Bone marrow (tissue), 2 donors: ENCODE measurements at places on chromosomes 6 and 20.
A peak's percentile ranks its signal among the peaks of the same experiment; 100 is the strongest.

- peak; percentile 24 for DNase-seq
Measured at GRCh38 chr6:142913511-142914047, 31.4 kb downstream of the HIVEP2 start.

DNA sequence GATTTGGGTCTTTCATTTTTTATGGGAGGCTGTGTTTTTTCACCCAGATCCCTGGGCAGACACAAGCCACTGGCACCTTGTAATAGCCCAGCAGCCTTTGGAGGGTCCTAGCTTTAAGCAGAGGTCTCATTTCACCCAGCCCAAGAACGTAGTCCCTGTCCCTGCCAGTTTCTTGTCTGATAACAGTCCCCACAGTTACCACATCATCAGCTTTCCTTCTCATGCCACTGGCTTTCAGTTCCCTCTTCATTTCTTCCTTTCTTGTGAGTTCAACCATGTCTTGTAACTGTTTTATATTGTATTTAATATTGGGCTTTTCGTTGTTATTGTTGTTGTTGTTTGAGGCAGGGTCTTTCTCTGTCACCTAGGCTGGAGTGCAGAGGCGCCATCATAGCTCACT is 10.6 kb downstream of the PNPLA1 start:
- DNase-seq = no peak

GRCh38 chr20:11035211-11035610 is 361.4 kb upstream of the JAG1 start:
- no peak for DNase-seq

DNA sequence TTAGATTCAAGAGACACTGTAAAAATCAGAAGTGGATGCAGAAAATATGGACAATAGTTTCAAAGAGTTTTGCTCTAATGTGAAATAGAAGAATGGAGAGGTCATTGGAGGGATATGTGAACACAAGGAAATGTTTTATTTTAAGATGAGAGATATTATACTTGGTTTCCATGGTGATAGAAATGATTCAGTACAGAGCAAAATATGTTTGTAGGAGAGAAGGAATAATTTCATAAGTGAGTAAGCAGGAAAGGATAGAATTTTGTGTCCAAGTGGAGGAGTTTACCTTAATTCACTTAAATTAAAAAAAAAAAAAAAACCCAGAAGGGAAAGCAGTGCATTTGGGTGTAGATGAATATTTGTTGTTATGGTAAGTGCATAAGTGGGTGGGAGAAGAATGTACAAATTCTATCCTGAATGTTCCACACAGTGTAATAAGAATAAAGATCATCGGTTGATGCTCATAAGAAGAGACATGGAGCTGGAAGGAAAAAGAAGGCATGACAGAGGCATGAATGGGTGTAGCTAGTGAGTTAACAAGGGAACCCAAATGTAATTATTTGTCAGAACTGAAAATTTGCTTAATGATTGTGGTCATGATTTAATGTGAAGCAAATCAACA is 688.9 kb upstream of the GJE1 start:
- DNase-seq = no peak

- DNase-seq = no peak
Measured at GRCh38 chr6:144635051-144635450, 349.9 kb downstream of the UTRN start.

- no peak for DNase-seq
Measured at GRCh38 chr20:18577942-18578341, 9.9 kb upstream of the DTD1 start.

DNA sequence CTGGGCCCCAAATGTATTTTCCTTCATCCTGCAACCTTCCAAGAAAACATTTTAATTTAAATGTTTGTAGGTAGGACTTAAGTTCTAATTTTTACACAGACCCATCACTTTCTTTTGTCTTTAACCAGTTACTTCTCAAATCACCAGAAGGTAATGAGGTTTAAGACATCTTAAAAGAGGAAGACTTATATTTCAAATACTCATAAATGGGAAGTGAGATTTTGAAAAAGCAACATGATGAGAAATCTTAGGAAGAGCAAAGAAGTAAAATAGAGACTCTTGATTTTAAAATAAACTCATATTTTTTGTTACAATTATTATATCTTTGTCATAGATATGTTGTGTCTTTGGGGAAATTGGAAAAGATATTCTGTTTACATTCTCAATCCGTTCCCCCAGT is 82.3 kb downstream of the SYNE1 start:
- DNase-seq = no peak

DNA sequence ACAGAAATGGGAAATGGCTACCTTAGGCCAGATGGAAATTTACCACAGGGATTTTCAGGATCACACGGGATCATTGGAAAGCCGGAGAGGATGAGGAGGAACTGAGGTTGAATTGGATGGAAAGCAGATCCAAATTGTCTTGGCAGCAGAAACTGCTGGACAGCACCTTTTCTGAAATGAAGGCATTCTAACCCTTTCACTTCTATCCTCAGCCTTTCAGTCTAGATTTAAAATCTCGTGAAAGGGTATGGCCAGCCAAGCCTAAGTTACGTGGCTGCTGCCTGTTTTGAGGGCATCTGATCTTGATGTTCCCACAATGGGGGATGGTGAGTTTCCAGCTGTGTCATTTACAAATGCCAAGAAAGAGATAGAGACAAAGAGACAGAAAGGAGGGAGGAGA is 358.2 kb downstream of the KIF16B start:
- DNase-seq = no peak

GRCh38 chr6:33935439-33936080 is 131.8 kb upstream of the MLN start:
- no peak for DNase-seq

DNA sequence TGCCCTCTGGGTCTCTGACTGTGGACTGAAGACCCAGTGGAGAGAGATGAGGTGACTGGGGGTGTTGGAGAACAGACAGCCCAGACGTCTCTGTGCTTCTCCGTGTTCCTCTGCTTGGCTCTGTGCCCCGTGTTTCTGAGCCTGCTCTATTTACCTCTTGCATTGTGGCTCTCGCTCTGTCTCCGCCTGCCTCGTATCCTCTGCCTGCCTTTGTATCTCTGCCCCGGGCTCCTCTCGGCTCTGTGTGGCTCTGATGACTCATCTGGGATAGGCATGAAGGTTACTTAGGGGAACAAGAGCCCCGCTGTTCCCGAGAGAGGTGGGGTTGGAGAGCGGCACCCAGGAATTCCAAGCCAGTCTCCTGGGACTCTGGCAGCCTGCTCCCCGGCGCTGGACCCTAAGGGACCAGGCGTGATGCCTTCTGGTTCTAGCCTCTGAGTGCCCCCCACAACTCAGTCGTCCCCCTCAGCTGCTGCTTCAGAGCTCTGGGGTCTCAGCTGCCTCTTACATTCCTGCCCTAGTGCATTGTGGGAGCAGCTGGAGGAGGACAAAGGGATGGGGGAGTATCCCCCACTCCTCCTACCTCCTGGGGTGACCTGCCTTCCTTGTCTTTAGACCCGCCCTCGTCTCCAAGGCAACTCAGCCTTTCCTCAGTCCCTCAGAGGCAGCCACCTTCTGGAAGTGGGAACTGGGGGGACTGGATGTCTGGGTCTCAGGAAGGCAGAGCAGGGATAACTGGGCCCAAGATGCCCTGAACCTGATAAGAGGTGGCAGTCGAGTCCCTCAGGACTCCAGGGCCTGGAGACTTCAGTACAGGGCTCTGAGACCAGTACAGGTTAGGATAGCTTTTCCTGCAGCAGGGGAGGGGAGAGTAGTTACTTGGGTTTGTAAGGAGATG is 1.9 kb downstream of the DDR1 start:
- no peak for DNase-seq

DNA sequence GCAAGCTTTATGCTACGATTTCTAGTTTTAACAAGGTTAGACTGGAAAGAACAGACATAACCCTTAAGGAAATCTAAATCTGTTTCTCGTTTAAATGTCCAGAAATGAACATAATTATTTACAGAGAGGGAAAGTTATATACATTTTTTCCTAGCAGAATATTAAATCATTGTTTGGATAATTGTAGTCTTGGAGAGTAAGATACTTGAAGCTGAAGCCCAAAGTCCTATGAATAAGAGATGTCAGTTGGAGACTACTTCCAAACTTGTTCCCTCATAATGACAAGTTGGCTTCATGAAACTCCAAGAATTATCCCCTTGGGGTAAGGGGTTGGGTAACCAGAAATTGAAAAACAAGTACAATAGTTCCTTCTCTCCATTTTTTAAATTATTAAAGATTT is 911.1 kb upstream of the MAN1A1 start:
- DNase-seq = no peak

GRCh38 chr6:41039060-41039998 is at the start of gene UNC5CL:
Gene UNC5CL, minus strand, starts transcription at chr6:41039221. Its CDS starts 4,147 bp downstream, at chr6:41035074.
- DNase-seq = no peak

DNA sequence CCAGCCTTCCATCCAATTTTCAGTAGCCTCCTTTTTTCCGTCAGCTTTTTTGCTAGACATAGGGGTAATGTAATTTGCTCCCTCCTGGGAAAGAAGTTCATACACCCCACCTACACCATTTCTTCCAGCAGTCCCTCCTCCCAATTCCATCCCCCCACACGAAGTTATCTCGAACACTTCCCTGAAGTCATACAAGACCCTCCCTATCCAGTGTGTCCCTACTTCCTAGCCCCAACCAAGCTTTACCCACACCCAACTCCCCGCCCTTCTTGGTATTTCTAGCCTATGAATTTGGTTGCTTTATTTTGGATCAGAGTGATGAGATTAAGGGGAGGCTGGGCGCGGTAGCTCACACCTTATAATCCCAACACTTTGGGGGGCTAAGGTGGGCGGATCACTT is 1.0 kb downstream of the UBE2C start:
- DNase-seq = no peak

DNA sequence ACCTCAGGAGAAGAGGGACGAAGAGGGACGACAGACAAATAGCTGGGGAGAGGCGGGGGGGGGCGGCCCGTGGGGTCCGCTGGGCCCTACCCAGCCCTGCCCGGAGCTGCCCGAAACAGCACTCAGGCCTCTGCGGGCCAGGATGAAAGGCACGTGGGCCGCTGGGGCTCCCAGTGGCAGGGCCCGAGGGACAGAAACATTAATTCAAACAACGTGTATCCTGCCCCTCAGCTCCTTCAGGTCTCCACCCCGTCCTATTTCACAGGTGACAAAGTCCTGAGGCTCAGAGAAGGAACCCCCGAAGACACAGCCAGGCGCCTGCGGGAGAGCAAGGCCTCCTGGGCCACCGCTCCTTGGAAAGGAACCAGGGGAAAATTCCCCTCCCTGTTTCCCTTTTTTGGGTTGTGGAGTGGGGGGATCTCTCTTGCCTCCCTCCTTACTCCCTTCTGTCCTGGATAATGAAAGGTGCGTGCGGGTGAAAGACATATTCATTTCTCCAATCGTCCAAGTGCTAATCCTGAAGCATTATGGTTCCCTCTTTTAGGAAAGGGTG is 93.3 kb downstream of the RNASET2 start:
- DNase-seq = no peak
